Small intestine (tissue), 16 donors: ENCODE measurements at places on chromosomes 6 and 20.

DNA sequence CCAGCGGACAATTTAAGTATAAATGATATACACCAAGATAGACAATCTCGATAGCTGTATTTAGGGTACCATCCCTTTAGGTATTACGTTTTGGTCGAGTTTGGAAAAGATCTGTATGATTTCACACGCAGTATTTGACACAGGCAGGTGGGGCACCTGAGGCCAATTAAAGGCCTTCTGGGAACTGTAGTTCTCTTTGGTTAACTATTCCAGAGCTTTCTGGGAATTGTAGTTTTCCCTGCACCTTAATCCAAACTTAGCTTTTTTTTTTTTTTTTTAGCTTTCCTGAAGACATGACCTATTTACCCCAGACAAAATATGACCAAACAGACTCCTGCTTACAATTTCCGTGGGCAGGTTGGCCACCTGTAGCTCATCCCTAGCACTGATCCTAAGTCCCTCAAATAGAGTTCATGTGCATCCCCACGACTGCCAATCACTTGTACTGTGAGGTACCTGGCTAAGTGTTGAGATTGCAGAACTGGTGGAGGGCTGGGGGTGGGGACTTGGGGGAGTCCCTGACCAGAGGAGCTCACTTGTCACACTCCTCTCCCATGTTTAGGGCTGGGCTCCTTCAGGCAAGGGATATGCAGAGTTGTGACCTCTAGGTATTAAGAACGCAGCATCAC lies 999 bp upstream of the EHMT2 start:
- peaks cover 35% of the 10 kb centered on the region for H3K4me1 ChIP-seq
- peak; percentile 78 for DNase-seq
- peak overlapping the region; percentile 69 for H3K27ac ChIP-seq
- H3K27me3 ChIP-seq: no peaks in the 10 kb centered on the region
- peak overlapping the region; percentile 88 for H3K4me3 ChIP-seq

DNA sequence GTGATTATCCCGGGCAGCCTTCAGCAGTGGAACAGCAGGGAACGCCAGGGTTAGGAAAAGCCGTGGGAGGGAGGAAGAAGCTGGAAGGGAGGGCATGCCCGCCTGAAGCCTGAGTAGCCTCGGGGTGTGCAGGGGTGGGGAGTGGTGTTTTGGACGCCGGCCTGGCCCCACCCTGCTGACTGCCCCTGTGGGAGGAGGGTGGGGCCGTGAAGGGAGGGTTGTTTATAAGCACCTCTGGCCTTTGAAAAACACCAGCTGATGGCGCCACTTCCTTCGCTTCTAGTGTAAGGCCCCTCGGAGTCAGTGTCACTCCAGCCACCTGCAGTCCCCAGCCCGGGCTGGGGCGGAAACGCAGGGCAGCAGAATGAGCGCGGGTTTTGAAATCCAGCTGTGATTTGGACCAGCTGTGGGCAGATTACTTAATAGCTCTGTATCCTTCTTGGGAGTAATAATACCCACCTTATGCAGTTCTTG lies 52.8 kb upstream of the BMP6 start:
- H3K27ac ChIP-seq: no peak overlapping the region
- no peak overlapping the region for H3K4me3 ChIP-seq
- H3K36me3 ChIP-seq: no peaks in the 10 kb centered on the region
- H3K27me3 ChIP-seq: no peaks in the 10 kb centered on the region

GRCh38 chr20:38242848-38243708 lies 17.5 kb downstream of the KIAA1755 start:
- no peak for DNase-seq
- no peak overlapping the region for H3K4me3 ChIP-seq
- peaks cover 7% of the 10 kb centered on the region for H3K4me1 ChIP-seq
- H3K36me3 ChIP-seq: no peaks in the 10 kb centered on the region

DNA sequence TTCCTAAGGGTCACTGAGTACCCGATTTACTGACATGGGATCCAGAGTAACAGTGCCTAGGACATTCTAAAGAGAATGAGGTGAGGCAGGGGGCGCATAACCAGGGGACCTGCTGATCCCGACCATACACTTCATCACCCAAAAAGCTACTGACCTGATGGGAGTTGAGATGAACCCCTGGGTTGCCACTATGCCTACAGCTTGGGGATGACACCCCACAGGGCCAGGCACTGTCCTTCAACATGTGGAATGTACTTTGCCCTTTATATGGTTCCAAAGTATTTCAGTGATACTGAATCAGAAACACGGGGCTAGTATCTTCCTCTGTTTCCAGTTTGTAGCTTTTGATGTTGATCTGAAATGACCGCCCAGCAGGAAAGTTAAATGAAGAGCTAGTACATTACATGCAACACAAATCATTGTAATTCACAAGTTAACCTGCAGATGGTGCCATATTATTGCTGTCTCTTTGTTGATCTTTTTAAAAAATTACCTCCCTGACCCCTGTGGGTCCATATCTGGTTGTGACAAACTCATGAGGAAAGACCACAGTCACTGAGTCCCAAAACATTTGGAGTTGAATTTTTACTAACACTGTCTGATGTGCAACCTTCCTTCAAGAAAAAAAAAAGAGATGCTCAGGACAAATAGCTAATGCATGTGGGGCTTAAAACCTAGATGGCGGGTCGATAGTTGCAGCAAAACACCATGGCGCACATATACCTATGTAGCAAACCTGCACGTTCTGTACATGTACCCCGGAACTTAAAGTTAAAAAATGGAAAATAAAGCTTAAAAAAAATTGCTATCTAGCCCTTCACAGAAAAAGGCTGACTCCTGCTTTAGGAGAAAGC lies 42.7 kb upstream of the GCNT2 start:
- no peaks in the 10 kb centered on the region for H3K27me3 ChIP-seq
- no peak overlapping the region for H3K4me3 ChIP-seq
- peak; percentile 46 for DNase-seq
- H3K27ac ChIP-seq: no peak overlapping the region
